ENCODE measurements at places on chromosomes 6 and 20. TPM values are rescaled to one million over a fixed set of nuclear protein-coding genes. Genes with fewer than 3 reads are reported as not detected.

GRCh38 chr20:40481337-40481736 is 207.7 kb downstream of the MAFB start:
- no peak for DNase-seq

GRCh38 chr20:6231556-6231955 is 108.7 kb upstream of the FERMT1 start:
- DNase-seq = no peak

DNA sequence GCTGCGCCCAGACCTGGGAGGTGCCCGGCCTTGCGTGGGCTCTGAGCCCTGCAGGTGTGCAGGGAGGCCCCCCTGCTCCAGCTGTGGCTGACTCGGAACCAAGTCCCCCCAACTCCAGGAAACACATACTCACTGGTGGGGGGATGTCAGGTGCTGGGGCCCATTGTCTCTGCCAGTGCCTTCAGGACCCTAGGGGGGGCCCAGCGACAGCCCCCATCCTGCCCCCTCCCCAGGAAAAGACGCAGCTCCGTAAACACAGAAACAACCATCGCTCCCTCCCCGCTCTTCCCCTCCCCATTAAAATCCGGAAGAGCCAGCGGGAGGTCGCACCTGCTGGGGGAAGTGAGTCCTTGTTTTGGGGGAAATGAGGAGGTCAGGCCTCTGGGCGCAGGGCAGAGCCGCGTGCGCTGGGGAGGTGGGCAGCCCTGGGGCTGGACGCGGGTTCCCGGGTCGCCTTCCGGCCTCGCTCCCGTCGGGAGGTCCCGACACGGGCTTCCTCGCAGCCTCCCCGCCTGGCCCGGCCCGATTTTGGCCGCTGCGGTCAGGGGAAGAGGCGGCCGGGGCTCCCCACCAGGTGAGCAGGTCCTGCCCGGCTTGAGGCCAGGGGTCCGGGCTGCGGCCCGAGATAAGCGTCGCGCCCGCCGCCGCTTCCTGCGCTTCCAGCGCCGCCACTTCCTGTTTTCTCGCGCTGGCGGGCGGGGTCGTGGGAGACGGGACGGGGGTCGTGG is 6.2 kb downstream of the C20orf204 start:
- DNase-seq = no peak

DNA sequence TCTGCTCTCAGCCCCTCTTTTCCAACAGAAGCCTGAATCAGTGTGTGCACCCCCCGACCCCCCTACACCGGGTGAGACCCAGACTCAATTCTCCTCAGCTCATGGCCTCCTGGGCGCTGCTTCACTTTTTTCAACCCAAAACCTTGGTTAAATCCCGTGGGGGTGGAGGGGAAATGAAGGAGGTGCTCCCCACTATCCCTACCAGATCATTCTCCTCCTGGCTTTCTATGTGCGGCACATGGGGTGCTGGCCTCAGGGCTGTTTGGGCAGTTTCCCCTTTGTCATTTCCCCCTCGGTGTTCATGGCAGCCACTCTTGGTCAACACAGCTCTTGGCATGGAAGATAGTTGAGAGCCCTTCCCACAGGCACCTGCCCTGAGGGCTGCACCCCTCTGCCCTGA is 4.6 kb downstream of the CST4 start:
- DNase-seq = no peak

- DNase-seq = no peak
Measured at GRCh38 chr6:3788408-3789017, 37.0 kb upstream of the PXDC1 start.

DNA sequence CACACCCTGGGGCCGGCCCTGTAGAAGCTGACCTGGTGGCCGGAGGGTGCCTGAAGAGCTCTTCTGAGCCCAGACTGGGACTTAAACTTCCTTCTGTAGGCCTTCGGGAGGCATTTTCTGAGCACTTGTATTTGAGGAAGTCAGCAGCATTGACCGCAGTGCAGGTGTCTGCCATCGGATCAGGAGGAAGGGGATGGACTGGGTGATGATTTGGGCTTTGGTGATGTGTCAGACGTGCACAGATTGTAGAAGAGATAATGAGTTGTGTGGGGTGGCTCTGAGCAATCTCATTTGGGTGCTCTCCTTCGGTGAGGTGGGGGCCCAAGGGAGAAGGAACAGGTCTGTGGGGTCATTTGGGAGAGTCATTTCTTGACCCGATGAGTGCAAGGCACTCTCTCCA is 150.9 kb downstream of the ARID1B start:
- DNase-seq = no peak

GRCh38 chr6:134166511-134167261 is 114.3 kb upstream of the SLC2A12 start:
- no peak for DNase-seq

GRCh38 chr20:37686762-37687477 is 6.9 kb upstream of the CTNNBL1 start:
- DNase-seq = no peak

DNA sequence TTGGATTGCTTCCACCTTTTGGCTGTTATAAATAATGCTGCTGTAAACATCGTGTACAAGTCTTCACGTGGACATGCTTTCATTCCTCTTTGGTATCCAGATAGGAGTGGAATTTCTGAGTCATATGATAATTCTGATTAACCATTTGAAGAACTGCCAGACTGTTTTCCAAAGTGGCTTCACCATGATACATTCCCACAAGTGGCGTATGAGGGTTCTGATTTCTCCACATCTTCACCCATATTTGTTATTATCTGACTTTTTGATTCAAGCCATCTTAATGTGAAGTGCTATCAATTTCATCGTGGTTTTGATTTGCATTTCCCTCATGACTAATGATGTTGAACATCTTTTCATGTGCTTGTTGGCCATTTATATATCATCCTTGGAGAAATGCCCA is 2.9 kb upstream of the SNRPB start:
- DNase-seq = no peak

GRCh38 chr20:46954490-46955038 is 59.9 kb downstream of the EYA2 start:
- no peak for DNase-seq

DNA sequence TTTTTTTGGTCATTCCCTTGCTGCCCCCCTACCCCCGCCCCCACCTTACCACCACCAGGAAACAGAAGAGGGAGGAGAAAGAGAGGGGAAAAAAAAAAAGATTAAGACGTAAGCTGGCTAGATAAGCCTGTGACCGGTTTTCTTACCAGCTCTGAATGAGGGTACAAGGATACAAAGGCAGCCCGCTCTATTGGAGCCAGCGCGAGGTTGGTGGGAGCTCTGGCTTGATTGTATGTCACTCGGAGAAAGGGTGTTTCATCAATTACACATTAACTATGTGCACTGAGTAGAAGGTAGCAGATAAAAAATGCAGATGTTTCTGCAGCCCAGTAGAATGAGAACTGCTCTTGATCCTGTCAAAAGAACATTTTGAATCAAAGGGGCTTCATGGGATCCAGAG is 28.6 kb upstream of the OLIG3 start:
- no peak for DNase-seq

- no peak for DNase-seq
Measured at GRCh38 chr6:87282743-87283142, 39.6 kb upstream of the SMIM8 start.

GRCh38 chr6:41747256-41748101 is at the start of gene PGC:
Gene PGC, minus strand, starts transcription at chr6:41747397. Its CDS starts 63 bp downstream, at chr6:41747334.
- no peak for DNase-seq

FOXC1 gene
- total RNA-seq = 2.9 TPM

GSTA3 gene
- not detected for total RNA-seq

ASIP gene
- total RNA-seq = not detected

MROH8 gene
- 0.57 TPM for total RNA-seq

SAPCD1 gene
- 0.95 TPM for total RNA-seq

SDCBP2 gene
- total RNA-seq = 118 TPM

NKAPL gene
- not detected for total RNA-seq

HUS1B gene
- total RNA-seq = not detected

All from esophagus squamous epithelium (tissue), 5 donors.